ENCODE measurements at places on chromosomes 6 and 20.

- DNase-seq = no peak
Measured at GRCh38 chr20:45969712-45970634, 2.0 kb downstream of the ZNF335 start.

- no peak for DNase-seq
Measured at GRCh38 chr6:70889270-70889669, 67.6 kb downstream of the B3GAT2 start.

DNA sequence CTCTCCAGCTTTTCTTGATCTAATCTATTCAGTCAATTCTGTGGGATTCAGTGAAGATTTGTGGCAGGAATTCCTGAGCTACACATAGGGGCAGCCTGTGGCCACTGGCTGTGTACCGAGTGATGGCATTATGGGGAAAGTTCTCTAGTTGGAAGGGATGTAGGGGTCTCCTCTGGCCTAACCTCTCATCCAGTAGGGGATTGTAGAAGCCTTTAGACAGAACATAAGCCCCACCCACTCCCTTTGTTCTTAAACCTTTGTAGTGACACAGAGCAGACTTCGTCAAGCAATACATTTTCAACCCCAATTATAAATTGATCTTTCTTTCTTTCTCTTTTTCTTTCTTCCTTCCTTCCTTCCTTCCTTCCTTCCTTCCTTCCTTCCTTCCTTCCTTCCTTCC is 188.9 kb downstream of the QKI start:
- no peak for DNase-seq

DNA sequence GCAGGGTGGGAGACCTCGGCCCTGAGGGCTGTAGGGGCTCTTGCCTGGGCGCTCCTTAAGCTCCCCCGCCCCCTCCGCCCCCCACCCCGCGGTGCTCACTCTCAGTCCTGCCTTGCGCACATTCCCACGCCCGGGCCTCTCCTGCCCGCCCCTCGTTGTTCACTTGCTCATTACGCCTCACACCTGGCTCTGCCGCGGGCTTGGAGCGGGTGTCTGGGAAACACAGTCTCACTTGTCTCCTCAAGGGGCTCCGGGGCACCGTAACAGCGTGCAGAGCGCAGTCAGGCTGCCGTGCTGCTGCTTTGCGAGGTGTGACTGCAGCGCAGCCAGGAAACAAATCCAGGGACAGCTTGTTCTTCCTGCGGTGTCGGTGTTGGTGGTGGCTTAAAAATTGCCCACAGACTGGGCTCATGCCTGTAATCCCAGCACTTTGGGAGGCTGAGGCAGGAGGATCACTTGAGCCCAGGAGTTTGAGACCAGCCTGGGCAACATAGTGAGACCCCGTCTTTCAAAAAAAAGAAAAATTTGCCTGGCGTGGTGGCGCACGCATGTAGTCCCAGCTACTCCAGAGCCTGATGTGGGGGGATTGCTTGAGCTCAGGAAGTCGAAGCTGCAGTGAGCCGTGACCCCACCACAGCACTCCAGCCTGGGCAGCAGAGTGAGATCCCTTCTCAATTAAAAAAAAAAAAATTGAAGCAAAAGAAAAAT is 4.6 kb downstream of the NPBWR2 start:
- no peak for DNase-seq

DNA sequence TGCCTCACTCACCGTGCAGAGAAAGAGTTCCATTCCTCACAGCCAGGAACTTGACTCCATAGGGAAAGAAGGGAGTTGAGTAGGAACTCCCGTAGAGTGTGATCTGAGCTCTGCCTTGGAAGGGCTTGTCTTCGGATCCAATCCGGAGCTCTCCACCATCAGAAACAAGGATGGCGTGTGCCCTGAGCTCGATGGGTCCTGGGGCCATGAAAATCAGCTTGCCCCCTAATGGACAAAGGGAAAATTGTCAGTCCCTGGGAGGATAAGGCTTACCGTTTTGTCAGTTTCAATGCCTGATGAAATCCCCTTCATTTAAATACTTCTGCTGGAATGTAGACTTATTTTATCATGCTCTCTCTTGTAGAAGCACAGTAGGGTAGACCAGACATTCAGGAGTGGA is 153.3 kb downstream of the PKHD1 start:
- no peak for DNase-seq

DNA sequence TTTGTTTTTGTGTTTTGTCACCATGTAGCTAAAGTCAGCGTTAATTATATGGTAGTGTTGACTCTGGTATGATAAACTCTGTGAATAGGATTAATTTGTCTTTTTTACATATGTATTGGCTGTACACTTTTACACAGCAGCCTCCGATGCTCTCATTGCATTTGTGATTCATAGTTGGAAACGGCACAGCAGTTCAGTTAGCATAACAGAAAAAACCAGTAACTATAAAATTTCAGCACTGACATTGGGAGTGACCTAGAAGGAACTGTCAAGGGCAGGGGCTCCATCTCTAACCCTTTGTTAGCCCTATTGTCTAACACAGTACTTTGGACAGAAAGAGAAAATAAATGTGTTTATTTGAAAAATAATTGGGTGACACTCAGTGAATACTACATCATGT is 5.6 kb upstream of the BEND6 start:
- no peak for DNase-seq

DNA sequence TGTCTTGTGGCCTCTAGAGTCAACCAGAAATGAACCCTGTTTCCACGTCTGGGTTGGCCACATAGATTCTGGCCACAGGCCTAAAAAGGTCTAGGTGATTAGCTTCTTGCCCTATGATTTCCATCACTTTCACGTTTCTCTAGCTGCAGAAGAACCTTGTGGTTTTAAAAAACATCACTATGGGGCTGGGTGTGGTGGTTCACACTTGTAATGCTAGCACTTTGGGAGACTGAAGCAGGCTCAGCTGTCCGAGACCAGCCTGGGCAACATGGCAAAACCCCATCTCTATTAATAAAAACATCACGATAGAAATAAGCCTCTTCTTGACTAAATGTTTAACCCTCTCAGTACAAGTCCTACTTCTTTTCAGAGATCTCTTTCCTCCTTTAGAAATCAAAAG is 27.6 kb downstream of the POLR1C start:
- DNase-seq = no peak

- DNase-seq = no peak
Measured at GRCh38 chr20:54938707-54939106, 463.3 kb downstream of the DOK5 start.

GRCh38 chr20:330233-331149 is 5.1 kb downstream of the SOX12 start:
- no peak for DNase-seq

GRCh38 chr20:58340853-58341252 is 31.3 kb downstream of the RAB22A start:
- DNase-seq = no peak

Measured in gastrocnemius medialis (tissue), 4 donors.